NCI-H187 (cell line): ENCODE measurements at places on chromosomes 5 and 9.

- DNase-seq = no peak
Measured at GRCh38 chr9:129640086-129640870, 1.7 kb downstream of the ASB6 start.

GRCh38 chr9:14961372-14962068, 51.3 kb upstream of the FREM1 start:
- no peak for DNase-seq

DNA sequence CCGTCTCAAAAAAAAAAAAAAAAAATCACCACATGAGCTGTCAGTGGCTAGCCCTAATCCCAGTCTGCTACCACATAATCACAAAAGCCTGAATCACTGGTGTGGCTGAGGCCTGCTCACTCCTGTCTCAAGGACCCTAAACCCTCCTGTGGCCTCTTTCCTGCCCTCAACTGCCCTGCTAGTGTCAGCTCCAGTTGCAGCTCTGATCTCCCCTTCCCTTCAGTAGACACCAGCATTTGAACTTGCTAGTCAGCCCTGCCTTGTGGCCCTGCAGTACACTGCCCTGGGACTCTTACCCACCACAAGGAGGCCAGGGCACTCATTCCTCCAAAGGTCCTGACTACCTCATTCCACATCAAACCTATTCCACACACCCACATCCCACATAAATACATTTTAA, 9.5 kb upstream of the P4HA2 start:
- DNase-seq = no peak

DNA sequence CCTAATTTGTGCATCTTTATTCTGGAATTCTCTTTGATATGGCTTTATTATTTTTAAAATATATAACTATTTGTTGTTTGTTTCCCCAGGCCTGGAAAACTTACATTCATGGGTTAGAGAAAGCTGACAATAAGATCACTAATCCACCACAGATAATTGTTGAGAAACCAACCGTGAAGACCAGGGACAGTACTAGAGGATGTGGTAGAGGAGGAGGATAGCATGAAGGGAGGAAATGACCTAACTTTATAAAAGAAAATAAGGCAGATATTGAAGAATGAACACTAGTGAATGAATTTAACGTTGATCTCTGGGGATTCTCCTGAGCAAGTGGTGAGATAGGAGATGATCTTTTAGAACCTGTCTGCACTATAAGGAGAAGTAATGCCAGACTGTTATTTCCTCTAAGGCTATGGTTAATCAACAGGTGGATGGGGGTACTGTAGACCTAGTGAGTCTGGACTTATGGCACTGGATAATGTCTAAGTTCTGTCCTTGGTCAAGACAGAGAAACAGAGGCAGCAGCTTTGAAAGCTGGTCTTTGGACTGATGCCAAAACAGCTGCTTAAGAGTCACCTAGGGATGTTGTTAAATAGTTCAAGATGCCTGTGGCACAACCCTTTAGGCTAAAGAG, 52.4 kb downstream of the NREP start:
- DNase-seq = no peak

DNA sequence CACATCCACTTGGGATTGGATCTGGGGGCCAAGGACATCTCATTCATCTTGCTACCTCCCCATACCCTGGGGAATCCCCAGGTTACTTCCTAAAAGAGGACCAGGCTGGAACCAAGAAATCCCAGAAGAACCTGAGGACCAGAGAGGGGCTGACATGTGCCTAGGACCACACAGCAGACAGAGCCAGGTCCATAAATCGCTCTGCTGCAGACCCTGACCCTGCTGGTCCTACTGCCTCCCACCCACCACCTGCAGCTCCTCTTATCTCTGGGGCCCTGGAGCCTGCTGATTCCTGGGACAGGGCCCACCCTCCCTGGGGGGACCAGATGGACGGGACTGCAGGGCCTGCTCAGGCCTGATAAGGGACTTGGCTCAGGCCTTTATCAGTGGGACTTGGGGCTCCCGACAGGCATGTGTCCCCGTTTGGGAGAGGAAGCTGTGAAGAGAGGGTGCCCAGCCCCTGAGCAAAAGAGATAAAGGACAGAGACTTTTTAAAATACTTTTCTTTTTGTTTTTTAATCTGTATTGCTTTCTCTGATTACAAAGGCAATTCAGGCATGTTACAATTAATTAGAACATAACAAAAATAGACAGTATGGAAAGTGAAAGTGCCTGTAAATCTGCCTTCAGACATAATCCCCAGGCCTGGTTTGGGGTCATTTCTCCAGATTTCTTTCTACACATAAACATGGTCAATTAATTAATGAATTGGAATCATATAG, 101.3 kb upstream of the LARP1 start:
- DNase-seq = no peak

- DNase-seq = no peak
Measured at GRCh38 chr9:121576281-121577075, 75.0 kb upstream of the DAB2IP start.

GRCh38 chr5:9160747-9161146, 385.1 kb downstream of the SEMA5A start:
- DNase-seq = no peak

DNA sequence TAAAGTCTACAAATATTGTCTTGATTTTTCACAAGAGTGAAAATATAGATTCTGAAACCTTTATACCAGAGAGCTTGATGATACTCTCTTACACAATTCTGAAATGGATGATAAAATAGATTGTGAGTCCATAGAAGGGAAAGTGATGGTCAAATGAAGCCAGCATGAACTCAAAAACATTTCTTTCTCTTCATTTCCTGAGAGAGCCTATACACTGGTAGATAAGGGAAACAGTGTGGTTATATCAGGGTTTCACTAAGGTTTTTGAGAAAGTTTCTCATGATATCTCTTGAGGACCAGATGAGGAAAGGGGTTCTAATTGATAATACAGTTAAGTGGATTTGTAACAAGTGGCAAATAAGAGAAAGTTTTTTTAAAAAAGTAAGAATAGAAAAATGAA, 254.1 kb downstream of the PJA2 start:
- no peak for DNase-seq

- no peak for DNase-seq
Measured at GRCh38 chr5:78783434-78784130, 135.0 kb upstream of the LHFPL2 start.

DNA sequence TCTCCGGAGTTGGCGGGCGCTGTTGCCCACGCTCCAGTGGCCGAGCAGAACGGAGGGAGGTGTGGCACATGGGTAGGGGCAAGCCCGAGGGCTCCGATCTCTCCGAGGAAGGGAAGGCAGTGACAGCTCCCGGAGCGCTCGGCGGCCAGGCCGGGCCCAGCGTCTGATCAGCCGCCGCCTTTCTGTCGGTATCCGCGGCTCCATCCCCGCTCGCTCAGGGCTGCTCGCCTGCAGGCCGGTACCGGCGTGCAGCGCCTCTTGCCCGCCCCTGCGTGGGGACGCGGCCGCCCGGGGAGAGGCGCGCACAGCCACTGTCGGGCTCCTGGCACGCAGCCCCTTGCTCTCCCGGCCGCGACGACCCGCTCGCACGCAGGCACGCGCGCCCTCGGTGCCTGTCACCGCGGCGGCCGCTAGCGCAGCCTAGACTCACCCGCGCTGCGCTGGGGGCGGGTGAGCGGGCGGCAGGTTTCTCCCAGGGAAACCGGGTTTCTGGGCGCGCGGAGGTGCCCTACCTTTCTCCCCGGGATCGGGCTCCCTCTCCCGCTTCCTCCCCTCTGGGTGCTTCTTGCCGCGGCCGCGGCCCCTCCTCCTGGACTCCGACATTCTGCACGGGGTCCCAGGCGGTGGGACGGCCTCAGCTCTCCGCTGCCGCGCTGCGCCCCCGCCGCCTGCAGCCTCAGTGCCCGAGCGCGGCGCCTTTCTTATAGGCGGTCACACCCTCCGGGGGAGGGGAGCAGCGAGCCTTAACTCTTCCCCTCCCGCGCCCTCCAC, 108.4 kb downstream of the PSD2 start:
- no peak for DNase-seq

- no peak for DNase-seq
Measured at GRCh38 chr5:177368869-177369644, 11.3 kb downstream of the RGS14 start.

- no peak for DNase-seq
Measured at GRCh38 chr9:36603006-36603405, 30.3 kb downstream of the MELK start.

GRCh38 chr5:125049721-125050702, 303.6 kb upstream of the ZNF608 start:
- DNase-seq = no peak

- no peak for DNase-seq
Measured at GRCh38 chr9:1454211-1454610, 404.1 kb downstream of the DMRT2 start.

GRCh38 chr5:36357391-36357975, 55.8 kb upstream of the RANBP3L start:
- DNase-seq = no peak

DNA sequence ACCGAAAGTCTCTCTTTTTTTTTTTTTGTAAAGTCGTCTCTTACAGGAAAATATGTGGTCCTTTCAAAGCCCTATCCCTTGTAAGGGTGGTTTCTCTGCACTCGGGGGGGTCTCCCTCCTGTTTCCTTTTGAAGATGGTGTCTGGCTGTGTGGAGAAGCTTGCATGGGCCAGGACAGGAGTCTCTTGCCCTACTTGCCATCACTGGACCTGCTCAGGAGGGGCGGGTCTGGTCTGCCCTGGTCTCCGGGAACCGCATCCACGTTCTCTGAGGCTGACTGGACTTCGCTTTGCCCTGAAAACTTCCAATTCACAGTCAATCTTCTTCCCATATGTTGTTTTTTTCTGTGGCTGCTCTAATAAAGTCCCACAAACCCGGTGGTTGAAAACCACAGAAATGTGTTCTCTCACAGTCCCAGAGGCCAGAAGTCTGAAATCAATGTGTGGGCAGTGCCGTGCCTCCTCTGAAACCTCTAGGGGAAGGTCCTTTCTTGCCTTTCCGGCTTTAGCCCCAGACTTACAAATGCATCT, 92.9 kb upstream of the IER5L start:
- DNase-seq = no peak
